Omental fat pad (tissue), 4 donors: ENCODE measurements at places on chromosomes 7 and 10. TPM values are rescaled to one million over a fixed set of nuclear protein-coding genes. Genes with fewer than 3 reads are reported as not detected.

PKD2L1 gene
- total RNA-seq = not detected

SPDYE11 gene
- total RNA-seq = not detected

TMEM213 gene
- total RNA-seq = not detected

LIPM gene
- not detected for total RNA-seq

- no peak for DNase-seq
Measured at GRCh38 chr10:21191512-21191911, 294.4 kb upstream of the NEBL start.

DNA sequence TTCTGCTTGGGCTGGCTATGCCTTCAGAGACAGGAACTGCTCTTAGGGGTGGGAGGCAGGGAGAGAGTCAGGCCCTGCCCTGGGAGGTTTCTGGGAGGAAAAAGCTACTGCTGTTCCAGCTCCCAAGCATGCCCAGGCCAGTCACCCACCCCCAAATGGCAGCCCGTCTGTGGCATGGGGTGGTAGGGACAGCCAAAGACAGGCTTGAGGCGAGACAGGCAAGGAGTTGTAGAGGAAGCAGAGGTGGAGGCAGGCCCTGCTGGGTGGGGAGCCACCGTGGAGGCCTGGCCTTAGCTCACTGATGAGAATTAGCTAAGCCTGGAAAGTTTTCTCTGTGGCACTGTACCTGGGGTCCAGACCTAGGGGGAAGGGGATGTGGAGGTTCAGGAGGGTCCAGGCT lies 6.6 kb upstream of the SAMD8 start:
- no peak for DNase-seq

GRCh38 chr10:3036155-3037021 lies 31.0 kb upstream of the PFKP start:
- no peak for DNase-seq

FFAR4 gene
- total RNA-seq = 6.7 TPM

ZNF804B gene
- total RNA-seq = not detected

UCN3 gene
- total RNA-seq = not detected

CNPY1 gene
- total RNA-seq = not detected

DNA sequence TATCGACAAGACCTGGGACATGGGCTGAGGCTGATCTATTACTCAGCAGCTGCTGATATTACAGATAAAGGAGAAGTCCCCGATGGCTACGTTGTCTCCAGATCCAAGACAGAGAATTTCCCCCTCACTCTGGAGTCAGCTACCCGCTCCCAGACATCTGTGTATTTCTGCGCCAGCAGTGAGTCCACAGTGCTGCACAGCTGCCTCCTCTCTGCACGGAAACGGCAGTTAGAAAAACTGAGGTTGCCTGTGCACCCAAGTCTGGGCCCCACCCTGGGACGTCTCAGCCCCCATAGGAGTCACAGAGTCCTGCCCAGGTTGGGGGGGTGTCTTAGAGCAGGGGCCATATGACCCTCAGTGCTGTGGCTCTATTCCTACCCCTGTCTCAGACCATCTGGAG lies 167.4 kb upstream of the PRSS58 start:
- DNase-seq = no peak

DNA sequence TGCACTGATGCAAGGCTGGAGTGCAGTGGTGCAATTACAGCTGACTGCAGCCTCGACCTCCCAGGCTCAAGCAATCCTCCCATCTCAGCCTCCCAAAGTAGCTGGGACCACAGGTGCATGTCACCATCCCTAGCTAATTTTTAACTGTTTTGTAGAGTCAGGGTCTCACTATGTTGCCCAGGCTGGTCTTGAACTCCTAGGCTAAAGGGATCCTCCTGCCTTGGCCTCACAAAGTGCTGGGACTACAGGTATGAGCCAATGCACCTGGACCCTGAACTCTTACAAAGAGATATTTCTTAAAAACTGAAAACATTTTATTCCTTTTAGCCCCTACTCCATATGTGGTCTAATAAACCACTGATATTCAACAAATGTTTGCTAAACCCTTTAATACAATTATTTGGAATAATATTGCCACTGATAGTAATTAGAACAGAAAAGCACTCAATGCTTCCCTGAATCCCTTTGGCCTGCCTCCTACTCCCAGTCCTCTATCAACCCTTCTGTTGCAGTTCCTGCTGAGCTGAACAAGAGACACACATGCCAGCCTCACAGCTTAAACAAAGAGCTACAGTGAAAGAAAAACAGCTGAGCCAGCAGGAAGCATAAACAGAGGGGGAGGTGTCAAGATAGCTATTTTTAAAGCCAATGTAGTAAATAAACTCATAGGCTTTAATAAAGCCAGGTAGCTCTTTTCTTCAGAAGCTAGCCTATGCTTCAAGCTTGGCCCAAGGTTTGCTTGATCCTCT lies 7.0 kb upstream of the GNAI1 start:
- no peak for DNase-seq

DNA sequence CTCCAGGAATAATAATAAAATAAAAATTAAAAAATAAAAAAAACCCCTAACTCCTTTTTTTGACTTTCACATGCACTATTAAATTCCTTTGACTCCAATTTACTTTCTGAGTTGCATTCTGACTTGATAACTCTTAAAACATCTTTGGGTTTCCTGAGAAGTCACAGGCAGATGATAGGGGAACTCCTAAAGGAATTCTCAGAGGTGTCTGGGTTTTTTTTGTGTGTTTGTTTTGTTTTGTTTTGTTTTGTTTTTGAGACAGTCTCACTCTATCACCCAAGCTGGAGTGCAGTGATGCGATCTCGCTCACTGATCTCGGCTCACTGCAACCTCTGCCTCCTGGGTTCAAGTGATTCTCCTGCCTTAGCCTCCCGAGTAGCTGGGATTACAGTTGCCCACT lies 52.7 kb upstream of the APBB1IP start:
- no peak for DNase-seq

DNA sequence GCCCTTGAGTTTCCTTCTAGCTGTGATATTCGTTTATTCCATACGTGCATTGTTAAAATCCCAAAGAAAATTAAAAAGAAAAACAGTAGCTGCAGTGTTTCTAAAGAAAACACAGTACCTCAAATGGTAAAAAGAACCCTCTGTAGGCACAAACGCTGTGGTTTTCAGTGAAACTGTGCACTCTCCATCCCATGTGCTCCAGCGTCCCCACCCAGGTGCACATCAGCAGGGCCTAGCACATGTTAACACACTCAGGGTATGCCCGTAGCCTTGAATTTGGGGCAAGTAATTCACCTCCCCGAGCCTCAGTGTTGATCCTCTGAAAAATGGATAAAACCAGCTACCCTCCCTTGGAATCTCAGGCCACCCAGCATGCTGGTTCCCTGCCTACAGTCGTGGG lies 9.5 kb downstream of the SLC18A2 start:
- no peak for DNase-seq

- no peak for DNase-seq
Measured at GRCh38 chr10:119251315-119251708, 43.9 kb downstream of the GRK5 start.

- no peak for DNase-seq
Measured at GRCh38 chr10:122877264-122877663, 2.1 kb downstream of the FAM24B start.

POLR3A gene
- 9.6 TPM for total RNA-seq

DNA sequence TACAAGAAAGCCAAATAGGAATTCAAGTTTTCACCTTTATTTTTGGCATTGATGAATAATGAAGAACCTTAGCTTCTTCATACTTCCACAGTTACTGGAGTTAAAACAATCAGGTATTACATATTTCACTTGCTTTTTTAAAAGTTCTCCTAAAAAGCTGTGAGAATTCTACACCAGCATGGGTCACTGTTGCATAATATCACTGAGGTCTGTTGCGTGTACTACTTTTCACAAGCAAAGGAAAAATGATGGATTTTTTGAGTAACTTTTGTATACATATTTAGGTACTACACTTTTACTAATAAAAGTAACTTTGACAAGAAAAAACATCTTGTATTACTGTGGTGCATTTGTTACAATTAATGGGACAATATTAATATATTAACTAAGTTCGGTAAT lies 15.2 kb downstream of the FAM24B start:
- no peak for DNase-seq

GRCh38 chr7:155996718-155997280 lies 184.5 kb upstream of the SHH start:
- DNase-seq = no peak

DNA sequence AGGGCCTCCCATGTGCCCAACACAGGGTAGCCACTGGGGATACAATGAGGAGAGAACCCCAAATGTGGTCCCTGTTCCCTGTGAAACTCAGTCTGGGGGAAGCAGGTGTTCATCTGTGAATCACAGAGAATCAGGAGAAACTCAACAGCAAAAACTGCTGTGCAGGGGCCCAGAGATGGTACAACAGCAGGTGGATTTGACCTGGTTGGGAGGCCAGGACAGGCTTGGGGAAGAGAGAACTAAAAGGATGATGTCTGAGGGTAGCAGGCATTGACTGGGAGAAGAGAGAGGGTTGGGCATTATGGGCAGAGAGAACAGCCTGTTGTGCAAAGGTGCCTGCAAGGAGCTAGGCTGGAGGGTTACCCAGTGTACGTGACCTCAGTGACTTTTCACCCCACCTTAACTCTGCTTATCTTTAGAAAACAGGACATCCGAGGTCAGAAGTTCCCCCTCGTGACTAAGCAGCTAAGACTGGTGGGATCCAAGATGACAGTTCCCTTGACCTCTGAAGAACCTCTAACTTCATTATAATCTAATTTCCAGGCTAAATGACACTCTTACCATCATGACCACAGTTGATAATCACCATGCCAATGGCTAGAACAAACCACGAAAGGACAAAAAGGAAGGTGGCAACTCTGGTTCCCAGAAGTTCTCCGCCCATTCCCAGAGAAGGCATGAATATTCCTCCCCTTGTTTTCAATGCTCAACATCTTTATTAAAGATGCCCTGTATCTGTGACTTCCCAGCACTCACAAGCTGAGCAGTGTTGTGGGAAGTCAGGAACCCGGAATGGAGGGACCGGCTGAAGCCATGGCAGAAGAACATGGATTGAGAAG lies 5.1 kb upstream of the ADAMTS14 start:
- DNase-seq = peak; percentile 11

- no peak for DNase-seq
Measured at GRCh38 chr10:63388421-63389031, 77.3 kb downstream of the JMJD1C start.

RPEL1 gene
- not detected for total RNA-seq

BHLHA15 gene
- not detected for total RNA-seq

GRCh38 chr10:128843972-128844371 lies 623.1 kb upstream of the MGMT start:
- no peak for DNase-seq

PHYHIPL gene
- not detected for total RNA-seq

DNA sequence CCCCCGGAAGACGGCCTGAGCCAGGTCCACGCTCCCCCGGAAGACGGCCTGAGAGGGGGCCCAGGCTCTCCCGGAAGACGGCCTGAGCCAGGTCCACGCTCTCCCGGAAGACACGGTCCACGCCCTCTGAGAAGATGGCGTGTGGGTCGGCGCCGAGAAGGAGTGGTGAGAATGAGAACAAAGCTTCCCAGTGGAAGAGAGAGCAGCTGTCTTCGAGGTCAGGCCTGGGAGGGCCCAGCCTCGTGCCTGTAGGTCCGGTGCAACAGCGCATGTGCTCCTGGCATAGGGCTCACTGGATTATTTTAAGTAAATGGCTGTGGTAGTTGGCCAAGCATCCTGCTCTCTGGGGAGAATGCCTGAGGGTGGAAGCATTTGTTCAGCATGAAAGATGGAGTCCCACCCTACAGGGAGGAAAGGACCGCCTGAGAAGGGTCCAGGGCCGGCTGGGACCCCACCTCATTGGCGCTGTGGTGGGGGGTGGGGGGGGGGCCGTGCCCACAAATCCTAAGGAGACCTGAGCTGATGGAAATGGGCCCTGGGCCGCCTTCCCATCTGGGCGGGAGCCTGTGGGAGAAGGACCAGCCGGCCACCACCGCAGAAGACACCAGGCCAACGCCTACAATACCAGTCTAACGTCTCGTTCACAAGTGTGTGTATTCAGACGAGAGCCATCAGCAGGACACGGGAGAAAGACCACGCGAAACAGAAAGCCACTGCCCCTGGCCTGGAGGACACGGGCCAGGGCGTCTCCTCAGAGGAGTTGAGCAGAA lies 210.0 kb downstream of the WDR37 start:
- DNase-seq = no peak

GRCh38 chr7:157668884-157669767 lies 332.3 kb downstream of the DNAJB6 start:
- no peak for DNase-seq

FAM241B gene
- total RNA-seq = 0.84 TPM

GRCh38 chr10:19316204-19316870 lies 267.7 kb downstream of the MALRD1 start:
- DNase-seq = no peak

OR9A2 gene
- not detected for total RNA-seq

- DNase-seq = no peak
Measured at GRCh38 chr7:85897967-85898366, 711.1 kb upstream of the SEMA3D start.

IKZF1 gene
- total RNA-seq = 14.6 TPM

DNA sequence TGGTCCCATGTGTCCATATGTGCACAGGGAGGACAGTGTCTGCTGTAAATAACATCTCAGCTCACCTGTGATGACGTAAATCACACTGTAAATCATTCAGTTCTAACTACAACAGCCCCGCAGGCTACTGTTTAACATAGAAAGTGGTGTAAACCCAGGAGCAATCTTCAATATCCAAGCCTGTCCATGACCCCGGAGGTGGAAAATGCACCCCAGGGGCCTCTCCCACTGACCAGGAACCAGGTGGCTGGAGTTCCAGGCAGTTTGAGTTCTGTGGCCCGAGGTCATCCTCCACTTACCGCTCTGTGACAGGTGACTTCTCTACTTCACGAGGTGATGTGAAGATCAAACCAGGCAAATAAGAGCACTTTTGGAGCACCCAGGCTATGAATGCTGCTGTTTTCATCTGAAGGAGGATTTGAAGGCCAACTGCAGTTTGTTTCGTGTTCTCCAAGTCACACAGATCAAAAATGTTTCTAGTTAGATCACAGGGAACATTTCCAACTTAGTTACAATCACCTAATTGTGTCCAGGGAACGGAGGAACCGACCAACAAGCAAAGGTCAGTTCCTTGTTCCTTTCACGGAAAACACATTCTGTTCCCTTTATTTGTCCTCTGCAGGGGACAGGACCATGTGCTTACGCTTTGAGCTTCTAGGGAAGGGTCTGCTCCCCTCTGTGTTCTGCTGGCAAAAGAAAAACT lies 131.8 kb downstream of the WDR37 start:
- DNase-seq = no peak
